Sigmoid colon (tissue), 7 donors: ENCODE measurements at places on chromosomes 5 and 9. TPM values are rescaled to one million over a fixed set of nuclear protein-coding genes. Genes with fewer than 3 reads are reported as not detected.

DNA sequence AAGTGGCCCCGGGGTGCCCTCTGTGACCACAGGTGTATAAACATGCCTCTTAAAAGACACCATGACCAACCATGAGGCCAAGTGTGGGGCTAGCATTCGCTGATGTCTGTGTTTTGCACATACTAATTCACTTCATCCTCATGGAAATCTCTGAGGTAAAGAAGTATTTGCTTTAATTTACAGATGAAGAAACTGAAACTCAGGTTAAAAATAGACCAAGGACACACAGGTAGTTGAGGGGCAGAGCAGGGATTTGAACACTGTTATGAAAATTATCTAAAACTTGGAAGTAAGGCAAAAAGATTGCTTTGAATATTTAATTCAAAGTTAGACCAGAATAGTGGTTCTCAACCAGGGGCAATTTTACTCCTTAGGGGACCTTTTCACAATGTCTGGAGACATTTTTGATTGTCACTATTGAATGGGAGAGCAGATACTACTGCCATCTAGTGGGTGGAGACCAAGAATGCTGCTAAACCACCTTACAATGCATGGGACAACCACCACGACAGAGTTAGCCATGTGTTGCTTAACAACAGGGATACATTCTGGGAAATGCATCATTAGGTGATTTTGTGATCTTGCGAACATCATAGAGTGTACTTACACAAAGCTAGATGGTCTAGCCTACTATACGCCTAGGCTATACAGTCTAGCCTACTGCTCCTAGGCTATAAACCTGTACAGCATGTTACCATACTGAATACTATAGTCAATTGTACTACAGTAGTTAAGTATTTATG, 8.0 kb upstream of the FXN start:
- no peaks in the 10 kb centered on the region for H3K4me1 ChIP-seq
- H3K27ac ChIP-seq, result no peak overlapping the region
- no peak overlapping the region for H3K4me3 ChIP-seq
- no peaks in the 10 kb centered on the region for H3K27me3 ChIP-seq
- no peaks in the 10 kb centered on the region for H3K36me3 ChIP-seq

DNA sequence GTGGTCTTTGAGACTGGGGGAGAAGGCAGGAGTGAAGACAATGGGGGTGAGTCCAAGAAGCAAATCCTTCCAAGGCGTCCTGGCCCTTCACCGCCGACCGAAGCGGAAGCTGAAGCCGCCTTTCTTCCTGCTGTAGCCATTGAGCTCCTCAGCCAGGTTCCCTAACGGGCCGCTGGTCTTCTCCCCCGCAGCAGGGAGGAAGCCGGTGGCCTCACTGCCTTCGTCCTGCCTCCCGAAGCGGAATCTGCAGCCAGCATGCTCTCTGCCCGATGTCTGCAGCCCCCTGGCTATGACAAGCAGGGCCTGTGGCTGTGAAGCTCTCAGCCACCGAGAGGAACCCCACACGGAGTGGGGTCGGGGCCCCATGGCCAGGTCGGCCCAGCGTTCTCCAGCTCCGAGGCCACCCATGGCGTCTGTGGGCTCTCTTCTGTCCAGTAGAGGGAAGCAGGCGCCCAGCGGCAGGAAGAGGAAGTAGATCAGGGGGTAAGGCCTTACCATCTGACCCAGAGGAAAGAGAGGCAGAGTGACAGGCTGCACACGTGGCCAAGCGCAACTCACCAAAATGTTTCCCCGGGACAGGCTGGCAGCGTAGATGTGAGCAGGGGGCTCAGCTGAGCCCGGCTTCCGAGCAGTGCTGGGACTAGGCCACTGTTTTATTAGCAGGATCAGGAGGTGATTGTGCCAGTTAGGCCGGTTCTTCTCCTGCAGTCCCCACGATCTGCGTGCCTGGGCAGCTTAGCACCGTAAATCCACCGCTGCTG, 3.1 kb downstream of the QRFP start:
- H3K4me1 ChIP-seq, result peaks cover 32% of the 10 kb centered on the region
- H3K27ac ChIP-seq, result peak overlapping the region; percentile 63
- no peak for DNase-seq
- H3K36me3 ChIP-seq, result peaks cover 29% of the 10 kb centered on the region
- H3K4me3 ChIP-seq, result no peak overlapping the region

- H3K27ac ChIP-seq, result no peak overlapping the region
- H3K36me3 ChIP-seq, result no peaks in the 10 kb centered on the region
- H3K27me3 ChIP-seq, result no peaks in the 10 kb centered on the region
- no peak overlapping the region for H3K4me3 ChIP-seq
- H3K4me1 ChIP-seq, result peaks cover 98% of the 10 kb centered on the region
Measured at GRCh38 chr5:132433141-132433540, 57.4 kb downstream of the IRF1 start.

- no peaks in the 10 kb centered on the region for H3K36me3 ChIP-seq
- no peak for DNase-seq
- H3K4me1 ChIP-seq, result no peaks in the 10 kb centered on the region
- H3K27me3 ChIP-seq, result no peaks in the 10 kb centered on the region
- no peak overlapping the region for H3K4me3 ChIP-seq
Measured at GRCh38 chr9:110801426-110801825, 132.8 kb downstream of the MUSK start.

GRCh38 chr5:54743997-54744788, 226.6 kb downstream of the SNX18 start:
- no peak overlapping the region for H3K27ac ChIP-seq
- no peaks in the 10 kb centered on the region for H3K27me3 ChIP-seq
- no peak overlapping the region for H3K4me3 ChIP-seq
- no peaks in the 10 kb centered on the region for H3K36me3 ChIP-seq
- H3K4me1 ChIP-seq, result peaks cover 17% of the 10 kb centered on the region

- H3K27ac ChIP-seq, result no peak overlapping the region
- peaks cover 10% of the 10 kb centered on the region for H3K36me3 ChIP-seq
- H3K27me3 ChIP-seq, result no peaks in the 10 kb centered on the region
- no peaks in the 10 kb centered on the region for H3K4me1 ChIP-seq
- no peak for DNase-seq
Measured at GRCh38 chr9:126428534-126429175, 102.0 kb downstream of the MVB12B start.

DNA sequence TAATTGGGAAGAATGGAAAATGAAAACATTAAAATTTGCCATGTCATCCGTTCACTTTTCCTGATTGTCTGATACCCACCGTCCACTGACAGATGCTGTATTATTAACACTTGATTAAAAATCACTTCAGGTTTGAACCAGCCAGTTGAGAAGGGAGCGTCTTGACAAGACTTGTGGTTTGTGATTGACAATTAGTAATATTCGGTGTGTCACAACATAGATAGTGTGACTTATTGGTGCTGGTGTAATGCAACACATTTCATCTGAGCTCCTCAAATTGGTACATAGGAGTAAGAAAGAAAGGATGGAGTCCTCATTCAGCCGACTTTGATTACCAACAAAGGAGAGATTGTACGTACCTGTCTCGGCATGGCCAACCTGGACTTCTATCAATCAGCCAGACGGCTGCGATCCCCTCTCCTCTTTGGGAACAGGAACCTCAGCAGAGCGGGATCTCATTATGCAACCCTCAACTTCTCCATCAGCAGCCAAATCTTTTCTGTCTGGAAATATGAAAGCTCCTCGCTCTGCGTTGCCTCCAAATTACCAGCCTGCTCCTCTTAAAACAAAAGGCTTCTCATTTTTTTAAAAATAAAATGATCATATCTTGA, 211.7 kb upstream of the MVB12B start:
- H3K4me1 ChIP-seq, result no peaks in the 10 kb centered on the region
- H3K27me3 ChIP-seq, result no peaks in the 10 kb centered on the region
- no peaks in the 10 kb centered on the region for H3K36me3 ChIP-seq
- no peak overlapping the region for H3K27ac ChIP-seq

GRCh38 chr9:131264231-131264630, 12.1 kb downstream of the FAM78A start:
- no peak overlapping the region for H3K27ac ChIP-seq
- H3K4me3 ChIP-seq, result no peak overlapping the region
- H3K4me1 ChIP-seq, result no peaks in the 10 kb centered on the region

GRCh38 chr5:39558541-39558940, 133.8 kb upstream of the DAB2 start:
- no peaks in the 10 kb centered on the region for H3K27me3 ChIP-seq
- no peaks in the 10 kb centered on the region for H3K36me3 ChIP-seq
- no peak overlapping the region for H3K27ac ChIP-seq
- H3K4me1 ChIP-seq, result no peaks in the 10 kb centered on the region
- DNase-seq, result no peak

GRCh38 chr9:123679330-123679987, 250.5 kb downstream of the DENND1A start:
- DNase-seq, result no peak
- H3K27ac ChIP-seq, result no peak overlapping the region
- no peak overlapping the region for H3K4me3 ChIP-seq
- H3K4me1 ChIP-seq, result no peaks in the 10 kb centered on the region

GRCh38 chr9:5876711-5877110, 14.0 kb upstream of the MLANA start:
- no peaks in the 10 kb centered on the region for H3K27me3 ChIP-seq
- no peak for DNase-seq
- H3K4me3 ChIP-seq, result no peak overlapping the region
- H3K36me3 ChIP-seq, result no peaks in the 10 kb centered on the region

DNA sequence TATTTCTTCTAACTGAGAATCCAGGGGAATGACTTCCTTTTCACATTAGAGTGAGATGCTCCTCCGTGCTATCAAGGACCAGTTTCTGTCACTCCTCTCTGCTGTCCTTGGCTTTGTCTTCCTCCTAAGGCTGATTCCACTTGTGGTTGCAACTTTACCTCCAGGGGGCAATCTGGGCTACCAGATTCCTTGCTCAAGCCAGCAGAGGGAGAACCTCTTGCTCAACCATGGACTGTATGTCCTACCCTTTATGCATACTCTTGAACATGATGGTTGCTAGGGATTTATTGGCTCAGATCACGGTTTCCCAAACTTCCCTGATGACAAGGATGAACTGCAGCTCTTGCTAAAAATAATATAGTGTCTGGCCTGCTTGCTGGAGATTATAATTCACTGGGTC, 24.0 kb downstream of the NNT start:
- no peaks in the 10 kb centered on the region for H3K36me3 ChIP-seq
- H3K27ac ChIP-seq, result no peak overlapping the region
- no peak for DNase-seq
- peaks cover 13% of the 10 kb centered on the region for H3K4me1 ChIP-seq
- H3K27me3 ChIP-seq, result no peaks in the 10 kb centered on the region

- no peaks in the 10 kb centered on the region for H3K27me3 ChIP-seq
- H3K4me1 ChIP-seq, result no peaks in the 10 kb centered on the region
- DNase-seq, result no peak
- no peaks in the 10 kb centered on the region for H3K36me3 ChIP-seq
- H3K4me3 ChIP-seq, result no peak overlapping the region
- no peak overlapping the region for H3K27ac ChIP-seq
Measured at GRCh38 chr9:80632041-80632440, 1057.3 kb downstream of the TLE1 start.

DNA sequence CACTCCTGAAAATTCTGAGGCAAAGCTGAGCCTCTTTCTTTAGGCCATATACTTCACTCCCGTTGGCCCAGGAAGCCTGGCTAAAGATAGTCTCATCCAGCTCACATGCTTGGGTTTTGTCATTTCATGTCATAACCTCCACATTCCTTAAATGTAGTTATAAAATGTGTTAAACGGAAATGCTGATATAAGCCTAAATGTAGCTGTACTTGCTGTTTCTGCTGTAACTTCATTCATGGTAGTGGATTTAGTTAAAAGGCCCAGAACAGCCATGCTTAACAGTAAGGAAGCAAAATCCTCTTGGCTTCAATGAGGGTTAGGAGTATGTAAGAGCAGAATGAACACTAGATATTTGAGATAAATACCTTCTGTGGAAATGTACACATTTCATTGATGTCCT, 135.8 kb upstream of the TMEM161B start:
- H3K4me1 ChIP-seq, result no peaks in the 10 kb centered on the region
- H3K4me3 ChIP-seq, result no peak overlapping the region
- H3K27me3 ChIP-seq, result no peaks in the 10 kb centered on the region
- DNase-seq, result no peak

DNA sequence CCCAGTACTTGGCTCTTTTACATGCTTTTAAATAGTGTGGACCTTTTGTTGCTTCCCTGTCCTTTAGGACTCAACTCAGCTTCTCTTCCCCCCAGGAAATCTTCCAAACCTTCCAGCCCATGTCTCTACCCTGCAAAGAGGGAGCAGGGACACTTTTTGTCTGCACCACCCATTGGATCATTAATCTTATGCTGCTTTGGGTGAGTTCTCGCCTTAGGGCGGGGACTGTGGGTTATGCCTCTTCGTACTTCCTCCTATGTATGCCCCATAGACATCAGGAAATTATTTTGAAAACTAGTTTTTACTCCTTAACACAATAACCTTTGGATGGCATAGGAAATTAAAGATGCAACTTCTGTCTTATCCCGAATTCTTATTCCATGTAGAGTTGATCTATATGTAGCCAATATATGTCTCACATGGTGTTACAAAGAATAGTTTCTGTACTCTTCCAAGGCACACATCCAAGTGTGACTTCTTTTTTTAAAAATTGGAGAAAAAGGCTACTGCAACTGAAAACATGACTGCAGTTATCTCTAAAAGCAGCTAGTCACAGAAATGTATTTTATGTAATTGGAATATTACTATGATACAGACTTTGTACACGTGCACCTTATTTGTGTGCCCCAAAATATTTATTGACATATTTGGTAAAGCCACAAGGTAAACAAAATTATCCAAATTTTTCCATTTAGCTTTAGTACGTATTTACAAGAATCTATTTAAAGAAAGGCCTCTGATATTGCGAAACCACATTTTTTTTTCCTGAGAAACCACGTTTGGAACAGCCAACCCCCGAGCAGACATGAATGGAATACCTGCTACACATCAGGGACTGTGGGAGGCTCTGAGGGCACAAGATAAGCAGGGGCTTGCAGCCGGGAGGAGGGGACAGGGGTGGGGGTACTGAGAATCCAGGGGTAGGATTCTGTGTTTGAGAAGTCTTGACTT, 133.6 kb downstream of the WDR41 start:
- DNase-seq, result no peak
- H3K27ac ChIP-seq, result no peak overlapping the region
- no peak overlapping the region for H3K4me3 ChIP-seq
- peaks cover 20% of the 10 kb centered on the region for H3K4me1 ChIP-seq

- no peak overlapping the region for H3K27ac ChIP-seq
- no peak overlapping the region for H3K4me3 ChIP-seq
- DNase-seq, result no peak
- H3K4me1 ChIP-seq, result no peaks in the 10 kb centered on the region
- H3K36me3 ChIP-seq, result no peaks in the 10 kb centered on the region
- H3K27me3 ChIP-seq, result no peaks in the 10 kb centered on the region
Measured at GRCh38 chr9:115997923-115998322, 155.7 kb upstream of the PAPPA start.

- H3K27me3 ChIP-seq, result no peaks in the 10 kb centered on the region
- H3K36me3 ChIP-seq, result no peaks in the 10 kb centered on the region
- no peak overlapping the region for H3K4me3 ChIP-seq
- no peak for DNase-seq
- no peak overlapping the region for H3K27ac ChIP-seq
- H3K4me1 ChIP-seq, result no peaks in the 10 kb centered on the region
Measured at GRCh38 chr9:83418283-83418682, 119.9 kb downstream of the FRMD3 start.

- no peak overlapping the region for H3K27ac ChIP-seq
- H3K4me3 ChIP-seq, result no peak overlapping the region
- peaks cover 38% of the 10 kb centered on the region for H3K4me1 ChIP-seq
- H3K27me3 ChIP-seq, result no peaks in the 10 kb centered on the region
- no peaks in the 10 kb centered on the region for H3K36me3 ChIP-seq
Measured at GRCh38 chr5:126597156-126597555, 2.1 kb upstream of the ALDH7A1 start.

C5orf58 gene
- total RNA-seq, result not detected

SLC12A2 gene
- 55.9 TPM for total RNA-seq

MYOT gene
- 32.4 TPM for total RNA-seq

SPINK6 gene
- 0.99 TPM for total RNA-seq

ADAMTSL2 gene
- 0.81 TPM for total RNA-seq

PLEKHG4B gene
- total RNA-seq, result 1.9 TPM

CIZ1 gene
- total RNA-seq, result 60.2 TPM
